Gastrocnemius medialis (tissue), 4 donors: ENCODE measurements at places on chromosomes 12 and 14. TPM values are rescaled to one million over a fixed set of nuclear protein-coding genes. Genes with fewer than 3 reads are reported as not detected.

TAMALIN gene
- total RNA-seq, result 9.3 TPM

KRT72 gene
- total RNA-seq, result not detected

COL2A1 gene
- not detected for total RNA-seq

MANSC4 gene
- not detected for total RNA-seq

PSME2 gene
- total RNA-seq, result 24.3 TPM

IL23A gene
- not detected for total RNA-seq

SLC25A47 gene
- total RNA-seq, result 1.3 TPM

LHX5 gene
- not detected for total RNA-seq

- DNase-seq, result peak; percentile 93
- no peaks in the 10 kb centered on the region for H3K27me3 ChIP-seq
- H3K4me3 ChIP-seq, result no peak overlapping the region
- peaks cover 38% of the 10 kb centered on the region for H3K4me1 ChIP-seq
These were observed 125.6 kb upstream of the NOS1 start for GRCh38 chr12:117486840-117487659.

- no peak overlapping the region for H3K4me3 ChIP-seq
- H3K36me3 ChIP-seq, result no peaks in the 10 kb centered on the region
- no peak overlapping the region for H3K27ac ChIP-seq
- no peaks in the 10 kb centered on the region for H3K4me1 ChIP-seq
- DNase-seq, result no peak
These were observed 766.2 kb downstream of the FLRT2 start for GRCh38 chr14:86296173-86296572.

GRCh38 chr12:120749256-120749655 is 23.6 kb downstream of the ACADS start:
- no peaks in the 10 kb centered on the region for H3K36me3 ChIP-seq
- DNase-seq, result no peak
- no peak overlapping the region for H3K27ac ChIP-seq
- H3K27me3 ChIP-seq, result no peaks in the 10 kb centered on the region
- H3K4me3 ChIP-seq, result no peak overlapping the region
- H3K4me1 ChIP-seq, result no peaks in the 10 kb centered on the region

DNA sequence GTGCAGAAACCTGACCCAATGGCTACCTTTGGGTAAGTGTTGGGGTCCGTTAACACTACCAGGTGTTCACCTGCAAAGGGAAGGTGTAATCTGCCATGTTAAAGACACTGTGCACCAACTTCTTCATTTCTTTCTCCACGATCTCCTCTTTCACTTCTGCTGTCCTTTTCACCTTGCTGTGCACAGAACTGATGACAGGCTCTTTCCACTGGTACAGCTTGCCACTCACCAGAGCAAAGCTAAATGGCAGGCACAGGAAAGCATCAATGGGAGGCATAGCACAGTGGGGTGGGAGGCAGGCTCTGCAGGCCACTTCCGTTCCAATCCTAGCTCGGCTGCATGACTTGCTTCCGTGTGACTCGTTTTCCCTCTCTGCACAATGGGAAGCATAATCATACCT is 2.6 kb upstream of the C12orf76 start:
- no peaks in the 10 kb centered on the region for H3K36me3 ChIP-seq
- no peak for DNase-seq
- peaks cover 12% of the 10 kb centered on the region for H3K4me1 ChIP-seq
- no peak overlapping the region for H3K4me3 ChIP-seq

DNA sequence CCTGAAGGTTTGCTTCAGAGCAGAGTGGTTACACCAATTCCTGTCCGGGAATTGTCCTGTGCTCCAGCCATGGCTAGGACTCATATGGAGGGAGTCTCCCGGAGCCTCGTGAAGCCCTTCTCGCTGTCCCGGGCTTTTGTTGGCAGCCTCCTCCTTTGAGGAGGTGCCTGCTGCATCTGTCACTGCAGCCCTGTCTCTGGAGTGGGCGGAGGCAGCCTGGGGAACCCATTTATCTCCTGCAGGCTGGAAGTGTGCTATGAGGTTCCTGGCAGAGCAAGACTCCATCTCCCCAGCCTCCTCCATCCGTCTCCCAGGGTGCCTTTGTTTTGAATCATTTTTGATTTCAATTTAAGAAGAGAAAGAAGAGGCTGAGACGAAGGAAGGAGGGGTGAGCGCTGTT is 355.3 kb downstream of the GLT1D1 start:
- H3K27me3 ChIP-seq, result no peaks in the 10 kb centered on the region
- no peak overlapping the region for H3K27ac ChIP-seq
- no peak for DNase-seq
- no peak overlapping the region for H3K4me3 ChIP-seq

DNA sequence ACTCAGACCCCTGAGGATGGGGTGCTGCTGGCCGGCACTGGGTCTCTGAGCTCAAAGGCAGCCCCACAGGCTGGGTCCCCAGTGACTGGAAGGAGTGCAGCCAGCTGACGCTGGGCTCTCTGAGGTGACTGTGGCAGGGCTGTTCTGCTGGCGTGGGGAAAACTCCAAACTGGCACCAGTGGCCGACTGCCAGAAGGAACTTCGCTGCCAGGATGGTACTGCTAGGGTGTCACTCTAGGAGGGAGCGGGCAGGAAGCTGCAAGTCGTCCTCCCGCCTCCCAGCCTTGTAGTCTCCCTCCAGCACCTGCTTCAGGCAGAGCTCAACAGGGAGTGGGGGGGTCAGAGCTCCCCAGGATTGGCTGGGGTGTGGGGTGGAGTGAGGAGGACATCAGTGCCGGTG is 41.3 kb downstream of the CDC42BPB start:
- H3K4me3 ChIP-seq, result no peak overlapping the region
- no peaks in the 10 kb centered on the region for H3K36me3 ChIP-seq
- DNase-seq, result peak; percentile 60
- H3K4me1 ChIP-seq, result peaks cover 22% of the 10 kb centered on the region
- no peaks in the 10 kb centered on the region for H3K27me3 ChIP-seq

- H3K4me3 ChIP-seq, result no peak overlapping the region
- no peaks in the 10 kb centered on the region for H3K27me3 ChIP-seq
- DNase-seq, result no peak
- no peak overlapping the region for H3K27ac ChIP-seq
- no peaks in the 10 kb centered on the region for H3K4me1 ChIP-seq
These were observed 13.7 kb upstream of the AJUBA start for GRCh38 chr14:22995889-22996625.

DNA sequence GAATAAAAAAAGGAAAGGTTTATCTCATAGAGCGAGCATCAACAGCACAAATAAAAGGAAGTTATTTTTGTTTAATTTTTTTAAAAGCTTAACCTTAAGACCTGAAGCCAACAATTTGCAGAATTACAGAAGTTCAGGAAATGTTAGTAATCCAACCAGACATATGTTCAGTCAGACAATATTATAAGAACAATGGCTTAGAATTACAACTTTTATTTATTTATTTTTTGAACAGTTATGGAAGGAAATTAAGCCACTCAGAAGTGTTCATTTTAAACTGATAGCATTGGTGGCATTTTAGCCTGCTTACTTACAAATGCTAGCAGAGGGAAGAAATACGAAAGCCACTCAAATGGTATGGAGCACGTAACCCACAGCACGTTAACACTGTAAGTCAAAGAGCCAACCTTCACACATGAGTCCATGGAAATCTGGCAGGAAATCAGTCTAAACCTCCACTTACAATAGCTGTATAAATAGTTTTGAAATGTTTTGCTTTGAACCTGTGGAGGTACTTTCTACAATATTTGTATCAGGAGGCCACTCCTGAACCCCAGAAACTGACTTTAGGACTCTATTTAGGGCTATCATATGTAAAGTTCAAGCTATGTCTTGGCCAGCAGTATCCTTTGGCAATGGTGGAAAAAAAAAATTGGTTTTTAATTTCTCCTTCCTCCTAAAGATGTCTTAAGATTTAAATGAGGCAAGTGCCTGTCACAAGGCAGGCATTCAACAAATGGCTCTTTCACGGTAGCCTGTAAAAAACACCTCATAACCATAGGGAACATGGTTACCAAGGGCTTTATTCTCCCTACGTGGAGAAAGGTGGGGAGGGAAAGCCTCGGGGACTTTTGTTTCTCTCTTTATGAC is 102.3 kb downstream of the ITPR2 start:
- DNase-seq, result no peak
- no peak overlapping the region for H3K27ac ChIP-seq
- H3K4me1 ChIP-seq, result peaks cover 6% of the 10 kb centered on the region

- no peaks in the 10 kb centered on the region for H3K27me3 ChIP-seq
- no peaks in the 10 kb centered on the region for H3K36me3 ChIP-seq
- H3K4me3 ChIP-seq, result no peak overlapping the region
- H3K27ac ChIP-seq, result no peak overlapping the region
- H3K4me1 ChIP-seq, result no peaks in the 10 kb centered on the region
- no peak for DNase-seq
These were observed 46.3 kb upstream of the KICS2 start for GRCh38 chr12:64268409-64268808.

DNA sequence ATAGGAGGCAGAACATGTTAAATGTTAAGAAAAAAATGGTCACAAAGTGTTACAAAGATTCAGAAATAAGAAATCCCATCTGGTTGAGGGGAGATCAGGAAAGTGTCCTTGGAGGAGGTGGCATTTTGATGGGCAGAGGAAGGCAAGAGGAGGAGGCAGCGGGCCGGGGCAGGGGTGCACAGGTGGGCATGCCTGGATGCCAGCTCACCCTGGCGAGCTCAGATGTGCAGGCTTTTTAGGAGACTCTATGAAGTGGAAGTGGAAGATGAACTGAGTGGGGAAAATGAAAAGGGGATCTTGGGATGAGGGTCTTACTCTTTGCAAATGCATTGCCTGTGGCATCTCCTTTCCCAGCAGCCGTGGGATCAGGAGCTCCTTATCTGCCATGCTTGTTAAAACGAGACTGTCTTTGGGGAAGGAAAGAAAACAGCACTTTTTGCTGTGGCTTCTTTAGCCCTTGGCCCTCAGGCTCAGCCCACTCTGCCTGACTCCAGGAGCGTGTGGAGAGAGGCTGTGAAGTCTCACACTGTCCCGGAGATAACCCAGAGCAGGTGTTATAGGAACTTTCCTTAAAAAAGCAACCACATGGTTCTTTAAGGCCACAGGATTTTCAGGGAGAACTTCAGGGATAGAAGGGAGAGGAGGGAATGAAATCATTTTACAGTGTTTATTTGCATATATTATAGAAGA is 62.6 kb downstream of the ELK3 start:
- H3K27ac ChIP-seq, result no peak overlapping the region
- H3K27me3 ChIP-seq, result no peaks in the 10 kb centered on the region
- H3K4me3 ChIP-seq, result no peak overlapping the region
- peaks cover 11% of the 10 kb centered on the region for H3K36me3 ChIP-seq

GRCh38 chr12:122420471-122421162 is 1.9 kb downstream of the CLIP1 start:
- H3K27ac ChIP-seq, result peak overlapping the region; percentile 100
- H3K4me3 ChIP-seq, result peak overlapping the region; percentile 81
- H3K4me1 ChIP-seq, result peaks cover 56% of the 10 kb centered on the region

DNA sequence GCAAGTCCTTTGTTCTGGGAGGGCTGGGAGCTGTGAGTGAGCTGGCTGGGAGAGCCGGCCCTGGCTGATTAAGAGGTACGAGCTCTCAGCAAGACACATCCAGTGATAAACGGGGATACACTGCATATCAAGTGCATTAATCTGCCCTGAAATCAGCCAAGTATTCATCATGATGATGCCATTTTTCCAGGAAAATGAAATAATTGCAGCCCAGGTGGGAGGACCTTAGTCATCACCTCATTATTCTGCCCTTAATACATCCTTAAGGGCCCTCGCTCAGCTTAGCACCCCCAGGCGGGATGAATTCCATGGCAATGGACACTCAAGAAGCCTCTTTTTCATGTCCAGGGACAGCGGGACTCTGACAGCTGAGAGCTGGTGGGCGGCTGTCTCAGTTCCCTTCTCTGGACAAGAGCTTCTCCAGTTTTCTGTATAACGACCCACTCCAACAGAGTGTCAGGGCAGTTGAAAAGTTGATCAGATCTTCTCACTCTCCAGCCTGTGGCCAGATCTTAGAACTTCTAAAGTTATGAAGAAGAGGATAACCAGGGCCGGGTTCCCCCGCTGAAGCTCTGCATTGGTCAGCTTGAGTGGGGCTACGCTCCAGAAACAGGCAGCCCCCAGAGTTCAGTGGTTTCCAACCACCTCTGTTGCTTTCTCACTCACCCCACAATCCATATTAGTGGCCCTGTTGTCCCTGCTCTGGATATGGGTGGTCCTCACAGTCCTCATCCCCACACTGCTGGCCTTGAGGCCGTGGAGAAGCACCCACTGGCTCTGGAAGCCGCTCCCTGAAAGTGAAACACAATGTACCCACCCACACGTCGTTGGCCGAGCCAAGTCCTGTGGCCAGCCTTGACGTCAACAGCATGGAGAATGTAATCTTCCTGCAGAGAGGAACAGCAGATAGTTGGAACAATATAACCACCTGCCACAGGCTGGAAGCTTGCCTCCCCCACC is 306.2 kb upstream of the DIO3 start:
- H3K27me3 ChIP-seq, result no peaks in the 10 kb centered on the region
- H3K27ac ChIP-seq, result peak overlapping the region; percentile 23
- H3K36me3 ChIP-seq, result no peaks in the 10 kb centered on the region
- H3K4me3 ChIP-seq, result no peak overlapping the region

GRCh38 chr12:54853933-54854538 is at the start of gene MUCL1:
Gene MUCL1 (plus strand): TSS chr12:54854516. CDS start chr12:54854583, 67 bp downstream.
- no peaks in the 10 kb centered on the region for H3K4me1 ChIP-seq
- DNase-seq, result no peak
- H3K27me3 ChIP-seq, result no peaks in the 10 kb centered on the region

- H3K4me1 ChIP-seq, result peaks cover 3% of the 10 kb centered on the region
- DNase-seq, result no peak
- H3K27ac ChIP-seq, result no peak overlapping the region
- no peaks in the 10 kb centered on the region for H3K27me3 ChIP-seq
- H3K36me3 ChIP-seq, result no peaks in the 10 kb centered on the region
These were observed 40.4 kb upstream of the GZMB start for GRCh38 chr14:24674204-24674970.

GRCh38 chr12:71321531-71321930 is 118.1 kb upstream of the LGR5 start:
- H3K27me3 ChIP-seq, result no peaks in the 10 kb centered on the region
- no peaks in the 10 kb centered on the region for H3K36me3 ChIP-seq
- no peaks in the 10 kb centered on the region for H3K4me1 ChIP-seq
